ENCODE measurements at places on chromosomes 5 and 9.

DNA sequence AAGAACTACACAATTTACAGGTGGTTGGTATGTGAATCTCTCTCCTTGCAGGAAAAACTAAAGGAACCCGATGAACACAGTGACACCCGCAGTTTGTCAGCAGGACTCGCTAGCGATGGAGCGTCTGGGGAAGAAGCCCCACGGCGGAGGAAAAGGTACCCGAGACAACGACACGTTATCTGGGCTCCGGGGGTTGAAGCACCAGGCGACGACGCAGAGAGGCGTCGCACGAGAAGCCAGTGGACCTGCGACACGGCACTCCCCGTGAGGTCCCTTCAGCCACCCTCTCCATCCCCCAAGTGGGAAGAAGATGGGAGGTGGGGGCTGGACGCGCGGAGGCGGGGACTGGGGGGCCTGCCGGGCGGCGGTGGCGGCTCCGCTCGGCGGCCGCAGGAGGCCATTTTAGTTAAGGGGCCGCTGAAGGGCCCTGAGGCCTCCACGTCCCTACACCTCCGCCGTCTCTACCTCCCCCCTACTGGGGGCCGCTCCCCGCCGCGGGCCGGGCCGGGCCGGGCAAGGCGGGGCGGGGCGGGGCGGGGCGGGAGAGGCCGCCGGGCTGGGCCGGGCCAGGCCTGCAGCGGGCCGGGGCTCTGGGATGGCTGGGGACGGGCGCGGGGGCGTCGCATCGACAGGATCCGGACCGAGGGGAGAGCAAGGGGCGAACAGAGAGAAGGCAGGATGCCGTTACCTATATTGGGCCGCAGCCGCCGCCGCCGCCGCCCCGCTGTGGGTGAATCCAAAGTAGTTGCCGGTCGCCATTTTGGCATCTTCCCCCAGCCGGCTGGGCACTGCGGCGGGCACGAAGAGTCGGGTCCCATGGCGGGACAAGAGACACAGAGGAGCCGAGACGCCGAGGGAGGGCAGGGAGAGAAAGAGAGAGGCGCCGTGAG lies 754 bp downstream of the ZFR start:
- peak; percentile 30 for DNase-seq

- DNase-seq, result no peak
Measured at GRCh38 chr9:80158131-80158530, 586.4 kb downstream of the TLE4 start.

DNA sequence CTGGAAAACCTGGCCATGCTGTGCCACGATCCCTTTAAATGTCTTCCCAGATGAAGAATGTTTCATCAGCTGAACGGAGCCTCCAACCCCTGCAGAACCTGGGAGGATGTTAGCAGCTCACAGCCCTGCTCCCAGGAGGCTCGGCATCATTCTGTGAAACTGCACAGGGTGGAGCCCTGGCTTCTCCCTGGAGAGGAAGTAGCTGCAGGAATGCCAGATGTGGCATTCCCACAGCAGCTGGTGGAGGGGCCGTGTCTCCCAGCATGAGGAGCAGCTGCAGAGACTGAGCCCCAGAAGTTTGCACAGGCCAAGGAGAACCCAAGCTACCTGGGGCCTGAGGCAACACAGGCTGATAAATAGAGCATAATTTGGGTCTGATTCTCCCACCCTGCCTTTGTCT lies 165.8 kb upstream of the MAP3K1 start:
- DNase-seq, result no peak

DNA sequence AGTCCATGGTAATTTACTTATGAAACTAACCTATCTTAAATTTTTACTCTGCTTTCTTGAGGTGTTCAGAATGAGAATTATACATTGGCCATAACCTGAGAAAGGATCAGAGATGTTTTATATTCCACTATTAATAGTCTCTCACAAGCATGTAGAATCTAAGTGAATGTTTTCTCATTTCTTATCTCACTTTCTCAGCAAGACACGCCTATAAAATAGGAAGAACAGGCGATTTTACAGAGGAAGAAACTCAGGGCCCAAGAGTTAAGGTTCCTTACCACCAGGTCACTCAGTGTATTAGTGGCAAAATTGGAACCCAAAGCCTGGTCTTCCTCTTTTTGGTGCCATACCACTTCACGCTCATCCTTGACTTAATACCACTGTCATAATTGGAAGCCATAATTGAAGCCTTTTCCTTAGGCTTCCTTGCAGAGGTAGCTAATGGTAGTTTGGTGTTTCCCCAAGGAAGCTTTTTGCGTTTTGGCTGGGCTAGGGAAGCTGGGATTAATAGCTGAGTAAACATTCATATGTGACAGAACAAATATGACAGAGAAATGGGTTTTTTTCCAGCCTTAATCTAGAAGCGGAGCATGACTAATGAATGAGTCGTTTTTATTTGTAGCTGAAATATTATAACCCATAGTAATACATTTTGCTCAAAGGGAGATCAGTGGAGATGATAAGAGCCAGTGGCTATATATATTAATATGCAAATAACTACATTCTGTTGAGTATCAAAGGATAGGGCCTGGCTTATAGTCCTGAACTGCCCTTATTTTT lies 16.9 kb downstream of the HMGXB3 start:
- no peak for DNase-seq

DNA sequence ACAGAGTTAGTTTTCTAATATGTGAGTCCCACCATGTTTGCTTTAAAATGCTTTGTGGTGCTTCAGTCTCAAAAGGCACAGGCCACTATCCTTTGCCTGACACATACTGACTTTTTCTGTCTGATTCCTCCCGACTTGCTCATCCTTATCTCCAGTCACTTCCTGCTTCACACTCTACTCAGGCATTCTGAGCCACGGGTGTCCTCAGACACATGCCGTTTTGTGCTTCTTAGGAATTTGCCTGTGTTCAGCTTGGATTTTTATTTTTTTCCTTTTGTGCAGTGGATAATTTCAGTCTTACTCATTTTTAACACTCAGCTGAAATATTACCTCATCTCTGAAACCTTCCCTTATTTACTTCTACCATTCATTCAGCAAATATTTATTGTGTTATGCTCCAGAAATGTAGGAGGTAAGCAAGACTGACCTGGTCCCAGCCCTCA lies 54.1 kb downstream of the MAN2A1 start:
- DNase-seq, result no peak

DNA sequence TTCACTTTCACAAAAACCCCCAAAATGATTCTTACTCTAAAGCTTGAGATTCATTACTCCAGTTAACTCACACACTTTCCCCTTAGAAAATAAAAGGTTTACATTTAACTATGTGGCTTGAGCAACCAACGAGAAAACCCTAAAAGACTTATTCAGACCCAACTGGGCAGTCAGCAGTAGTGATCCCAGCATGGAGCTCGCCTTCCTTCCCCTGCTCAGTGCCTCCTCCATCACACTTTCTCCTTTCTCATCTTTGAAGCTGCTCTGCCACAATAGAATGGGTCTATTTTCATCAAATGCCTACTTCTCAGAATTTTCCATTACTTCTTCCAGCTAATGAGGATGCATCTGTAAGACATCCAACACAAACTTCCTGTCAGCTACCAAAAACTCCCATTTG lies 29.1 kb downstream of the RORB start:
- DNase-seq, result no peak

DNA sequence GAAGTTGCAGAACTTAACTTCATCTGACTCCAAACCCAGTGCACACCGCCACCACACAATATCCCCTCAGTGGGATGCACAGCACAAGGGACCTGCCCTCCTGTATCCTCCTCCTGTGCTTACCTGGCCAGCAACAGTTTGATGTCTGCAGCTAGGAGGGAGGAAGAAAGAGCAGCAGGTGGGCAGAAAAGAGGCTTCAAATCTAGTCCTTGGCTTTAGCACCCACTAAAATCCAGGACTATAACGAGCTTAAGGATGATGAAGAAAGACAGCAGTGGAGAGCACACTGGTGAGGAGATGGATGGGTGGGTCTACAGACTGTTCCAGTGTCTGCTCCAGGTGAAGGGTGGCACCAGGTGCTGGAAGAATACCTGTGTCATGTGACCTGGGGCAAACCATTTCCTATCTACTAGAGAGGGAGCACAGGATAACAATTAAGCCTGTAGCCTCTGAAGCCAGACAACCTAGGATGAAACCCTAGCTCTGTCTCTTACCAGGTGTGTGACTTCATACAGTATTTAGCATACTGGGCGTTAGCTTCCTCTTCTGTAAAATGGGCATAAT lies 100.0 kb downstream of the SH3TC2 start:
- DNase-seq, result no peak

- DNase-seq, result peak; percentile 80
Measured at GRCh38 chr5:132259069-132259851, 1.8 kb downstream of the PDLIM4 start.
